ENCODE measurements at places on chromosomes 3 and 15.

- no peak for DNase-seq
Observed at GRCh38 chr15:43877371-43877770, 50.6 kb downstream of the WDR76 start.

- no peak for DNase-seq
Observed at GRCh38 chr3:94162700-94163099, 99.8 kb downstream of the NSUN3 start.

- no peak for DNase-seq
Observed at GRCh38 chr3:23691357-23691895, 114.3 kb upstream of the UBE2E1 start.

DNA sequence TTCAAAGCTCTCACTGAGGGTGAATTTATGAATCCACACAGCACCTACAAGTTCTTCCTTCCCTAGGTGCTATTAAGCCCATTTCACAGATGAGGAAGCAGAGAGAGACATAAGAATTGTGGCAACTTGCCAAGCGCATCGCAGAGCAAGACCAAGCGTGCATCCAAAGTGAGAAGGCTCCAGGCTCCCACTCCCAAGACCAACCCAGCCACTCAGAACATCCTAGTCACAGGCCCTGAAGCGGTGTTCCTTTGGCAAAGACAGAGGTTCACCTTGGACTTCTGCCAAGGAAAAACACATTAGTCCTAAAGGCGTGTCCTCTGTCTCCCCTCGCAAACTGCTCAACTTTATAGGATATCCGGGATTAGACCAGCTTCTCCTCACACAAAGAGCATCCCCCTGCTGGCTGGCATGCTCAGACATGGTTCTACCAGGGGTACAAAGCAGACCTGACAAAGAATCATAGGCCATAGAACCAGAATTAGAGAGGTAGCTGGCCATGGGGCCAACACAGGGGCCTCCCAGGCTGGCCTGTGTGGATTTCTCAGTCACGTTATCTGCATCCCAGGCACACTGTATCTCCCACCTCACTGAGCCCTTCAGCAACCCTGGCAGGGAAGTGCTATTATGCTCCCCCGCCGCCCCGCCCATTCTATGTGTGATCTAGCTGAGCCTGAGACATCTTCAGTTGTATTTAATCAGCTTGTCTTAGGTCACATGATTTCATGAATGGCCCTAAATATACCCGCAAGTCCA, 160.2 kb downstream of the FOXP1 start:
- no peak for DNase-seq

GRCh38 chr15:39301589-39301999, 279.3 kb upstream of the THBS1 start:
- DNase-seq: peak; percentile 91

- DNase-seq: peak; percentile 48
Observed at GRCh38 chr3:13215940-13216546, 142.8 kb upstream of the IQSEC1 start.

DNA sequence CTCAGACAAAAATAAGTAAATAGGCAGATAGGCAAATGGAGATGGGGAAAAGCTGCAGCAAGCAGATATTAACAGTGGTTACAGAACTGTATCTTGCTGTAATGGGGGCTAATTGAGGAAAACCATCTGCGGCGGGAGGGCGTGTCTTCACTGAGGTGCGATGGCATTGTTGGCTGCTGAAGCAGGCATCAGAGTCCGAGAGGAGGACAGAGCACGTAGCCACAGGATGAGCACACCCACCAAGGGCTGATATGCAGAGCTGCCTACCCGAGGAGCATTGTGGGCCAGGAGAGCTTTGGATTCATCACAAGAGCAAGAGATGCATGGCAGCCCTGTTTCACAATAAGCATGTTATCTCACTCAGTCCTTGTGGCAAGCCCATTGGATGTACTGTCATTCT, 30.4 kb downstream of the CHRNA7 start:
- no peak for DNase-seq

DNA sequence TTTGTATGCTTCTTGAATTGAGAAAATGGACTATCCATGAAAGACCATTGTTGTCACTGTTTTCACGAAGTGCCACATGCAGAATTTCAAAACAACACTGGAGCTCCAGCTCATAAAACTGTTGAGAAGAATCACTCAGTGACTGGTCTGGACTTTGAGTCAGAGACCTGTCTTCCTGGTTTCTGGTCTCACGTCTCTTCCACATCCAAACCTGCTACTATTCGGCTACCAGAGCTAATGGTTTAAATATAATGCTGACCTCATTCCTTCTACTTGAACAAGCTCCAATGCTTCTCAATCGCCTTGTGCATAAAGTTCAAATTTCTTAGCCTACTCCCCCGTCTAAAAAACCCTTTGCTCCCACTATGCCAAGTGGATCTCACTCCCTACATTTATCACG, 227.9 kb upstream of the NR2F2 start:
- no peak for DNase-seq

DNA sequence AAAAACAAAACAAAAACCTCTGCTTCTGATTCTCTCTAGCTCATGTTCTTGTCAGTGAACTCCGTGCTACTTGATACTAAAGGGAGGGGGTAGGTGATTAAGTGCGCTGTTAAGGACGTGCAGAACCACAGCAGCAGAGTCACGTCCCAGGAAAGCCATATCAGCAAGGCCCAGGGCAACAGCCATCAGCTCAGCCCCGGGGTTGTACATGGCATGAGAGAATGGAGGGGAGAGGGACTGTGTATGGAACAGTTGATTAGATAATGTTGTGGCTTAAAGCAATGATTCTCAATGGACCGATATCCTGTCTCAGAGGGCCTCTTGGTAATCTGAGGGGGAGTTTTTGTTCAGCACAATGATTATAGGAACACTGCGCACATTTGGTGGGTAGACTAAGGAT, 27.6 kb downstream of the C2CD4A start:
- no peak for DNase-seq

DNA sequence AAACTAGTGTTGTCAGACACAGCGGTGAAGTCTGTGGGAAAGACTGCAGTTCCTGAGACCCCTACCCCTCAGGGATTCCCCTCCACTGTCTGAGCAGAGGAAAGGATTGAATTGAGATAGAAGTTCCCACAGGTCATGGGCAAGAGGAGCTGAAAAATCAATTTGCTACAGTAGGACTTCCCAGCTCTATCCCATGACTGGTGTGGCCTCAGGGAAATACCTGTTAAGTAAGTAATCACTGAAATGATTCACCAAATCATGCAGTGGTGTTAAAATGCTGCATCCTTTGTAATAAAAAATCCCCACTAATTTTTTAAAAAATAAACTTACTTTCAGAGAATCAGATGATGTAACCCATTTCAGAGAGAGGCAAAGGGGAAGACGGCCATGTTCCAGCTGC, 45.0 kb upstream of the SPRED1 start:
- DNase-seq: no peak

GRCh38 chr15:78056714-78057269, 20.7 kb downstream of the TBC1D2B start:
- DNase-seq: no peak

GRCh38 chr15:87133704-87134103, 1054.0 kb downstream of the AGBL1 start:
- DNase-seq: no peak
